NCI-H510A treated with DMSO at 0.1 percent for 48 hours (cell line): ENCODE measurements at places on chromosomes 1 and 21.
A peak's percentile ranks its signal among the peaks of the same experiment; 100 is the strongest.

- no peak for DNase-seq
These were observed 112.8 kb downstream of the DHRS3 start for GRCh38 chr1:12505231-12505630.

DNA sequence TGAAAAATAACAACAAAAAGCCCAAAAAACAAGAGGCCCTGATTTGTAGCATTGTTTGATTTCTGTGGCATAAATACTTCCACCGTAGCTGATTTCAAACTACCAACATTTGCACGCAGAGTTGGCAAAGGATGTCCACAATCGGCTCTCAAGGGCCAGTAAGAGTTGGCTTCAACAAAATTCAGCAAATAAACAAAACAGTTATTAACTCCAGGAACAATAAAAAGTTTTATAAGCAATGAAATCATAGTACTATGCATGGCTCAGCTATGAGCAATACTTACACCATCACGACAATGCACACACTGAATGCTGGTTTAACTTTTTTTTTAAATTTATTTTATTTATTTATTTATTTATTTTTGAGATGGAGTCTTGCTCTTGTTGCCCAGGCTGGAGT is 8.7 kb upstream of the COX20 start:
- DNase-seq = no peak

- no peak for DNase-seq
These were observed 13.5 kb downstream of the ZYG11A start for GRCh38 chr1:52856026-52856425.

- DNase-seq = no peak
These were observed 52.5 kb downstream of the DISC1 start for GRCh38 chr1:231679109-231679508.

DNA sequence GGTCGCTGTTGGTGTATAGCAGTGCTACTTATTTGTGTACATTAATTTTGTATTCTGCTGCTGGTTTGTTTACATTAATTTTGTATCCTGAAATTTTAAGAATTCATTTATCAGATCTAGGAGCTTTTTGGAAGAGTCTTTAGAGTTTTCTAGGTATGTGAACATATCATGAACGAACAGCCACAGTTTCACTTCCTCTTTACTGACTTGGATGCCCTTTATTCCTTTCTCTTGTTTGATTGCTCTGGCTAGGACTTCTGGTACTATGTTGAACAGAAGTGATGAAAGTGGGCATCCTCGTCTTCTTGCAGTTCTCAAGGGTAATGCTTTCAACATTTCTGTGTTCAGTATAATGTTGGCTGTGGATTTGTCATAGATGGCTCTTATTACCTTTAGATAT is 1757.9 kb downstream of the BRINP3 start:
- no peak for DNase-seq

DNA sequence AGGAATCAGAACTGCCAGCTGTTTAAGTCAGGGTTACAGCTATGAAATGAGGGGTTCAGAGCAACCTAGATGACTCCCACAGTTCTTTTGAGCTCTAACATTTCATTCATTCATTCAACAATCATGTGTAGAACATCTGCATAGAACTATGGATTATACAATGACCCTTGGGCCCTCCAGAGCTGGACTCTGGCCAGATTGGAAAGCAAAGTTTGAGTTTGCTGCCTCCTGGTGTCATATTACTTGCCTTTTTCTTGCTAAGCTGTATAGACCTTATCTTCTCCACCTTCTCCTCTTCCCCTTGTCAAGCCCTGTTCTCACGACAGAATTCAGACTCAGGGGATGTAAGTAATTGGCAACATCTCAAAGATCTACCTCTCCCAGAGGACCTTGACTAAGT is 4.0 kb downstream of the CASQ2 start:
- peak; percentile 39 for DNase-seq

DNA sequence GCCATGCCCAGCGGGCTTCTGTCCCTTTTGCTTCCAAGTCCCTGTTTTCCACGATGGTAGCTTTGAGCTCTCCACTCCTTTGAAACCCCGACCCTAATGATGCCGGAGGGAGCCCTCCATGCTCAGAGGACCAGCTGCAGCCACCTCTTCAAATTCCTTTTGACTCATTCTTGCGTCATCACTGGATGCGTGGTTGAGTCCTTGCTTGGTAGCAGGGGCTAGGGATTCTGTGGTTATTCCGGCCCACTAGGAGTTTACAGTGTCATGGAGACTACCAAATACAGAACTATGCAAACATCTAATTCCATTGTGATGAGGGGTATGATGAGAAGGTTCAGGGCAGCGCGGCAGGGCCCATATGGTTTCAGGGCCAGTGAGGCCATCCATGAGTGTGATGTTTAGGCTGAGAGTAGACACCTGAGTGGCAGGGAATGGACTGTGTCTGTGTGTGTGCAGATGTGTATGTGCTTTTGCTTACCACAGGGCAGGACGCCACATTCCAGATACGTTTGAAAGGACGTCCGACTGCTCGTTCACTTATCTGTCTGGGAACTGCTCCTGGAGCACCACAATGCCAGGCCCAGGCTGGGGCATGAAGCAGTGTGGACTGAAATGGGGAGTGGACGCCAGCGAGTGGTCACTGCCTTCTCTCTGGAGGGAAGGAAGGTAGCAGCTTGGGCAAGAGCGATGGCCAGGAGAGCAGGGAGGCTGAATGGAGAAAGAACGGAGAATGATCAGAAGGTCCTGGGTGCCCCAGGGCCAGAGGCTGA is 30.4 kb upstream of the ZBTB21 start:
- DNase-seq = no peak

GRCh38 chr1:35881850-35882273 is 1.1 kb upstream of the AGO1 start:
- no peak for DNase-seq

GRCh38 chr1:230568676-230569075 is 73.6 kb upstream of the COG2 start:
- DNase-seq = no peak

- DNase-seq = no peak
These were observed 108.2 kb upstream of the TMPRSS2 start for GRCh38 chr21:41616031-41616591.

DNA sequence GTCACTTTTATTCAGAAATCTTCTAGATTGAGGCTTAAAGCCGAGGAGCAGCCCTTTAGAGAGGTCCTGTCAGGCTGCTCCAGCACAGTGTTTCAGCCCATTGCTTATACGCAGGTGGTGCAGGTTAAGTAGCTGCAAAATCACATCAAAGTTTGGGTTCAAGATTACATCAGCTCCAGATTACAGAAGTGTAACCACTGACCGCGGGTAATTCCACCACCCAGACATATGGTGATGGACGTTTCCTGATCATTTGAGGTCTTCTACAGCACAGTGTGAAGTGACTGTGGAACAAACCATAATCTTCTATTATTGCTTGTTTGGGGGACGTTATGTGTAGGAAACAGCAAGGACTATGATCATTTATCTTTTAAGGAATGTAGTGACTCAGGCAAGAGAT is 11.8 kb downstream of the C1orf115 start:
- no peak for DNase-seq

DNA sequence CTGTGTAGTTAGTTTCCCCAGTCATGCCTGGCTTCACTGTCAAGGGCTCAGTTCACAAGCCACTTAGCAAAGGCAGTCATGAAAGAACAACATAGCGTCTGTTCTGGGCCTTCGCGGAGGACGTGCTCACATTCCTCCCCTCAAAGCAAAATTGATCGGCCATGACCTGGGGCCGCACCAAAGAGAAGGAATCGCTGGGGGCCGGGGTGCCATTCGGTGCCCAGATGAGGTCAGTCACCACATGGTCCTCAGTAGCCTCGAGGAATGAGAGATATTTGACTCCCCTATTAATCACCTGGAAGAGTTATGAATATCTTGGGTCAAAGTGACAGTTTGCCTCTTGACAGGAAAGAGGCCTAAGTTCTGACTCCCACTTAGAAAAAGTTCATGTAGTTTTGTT is 251.1 kb upstream of the JUN start:
- DNase-seq = peak; percentile 29

DNA sequence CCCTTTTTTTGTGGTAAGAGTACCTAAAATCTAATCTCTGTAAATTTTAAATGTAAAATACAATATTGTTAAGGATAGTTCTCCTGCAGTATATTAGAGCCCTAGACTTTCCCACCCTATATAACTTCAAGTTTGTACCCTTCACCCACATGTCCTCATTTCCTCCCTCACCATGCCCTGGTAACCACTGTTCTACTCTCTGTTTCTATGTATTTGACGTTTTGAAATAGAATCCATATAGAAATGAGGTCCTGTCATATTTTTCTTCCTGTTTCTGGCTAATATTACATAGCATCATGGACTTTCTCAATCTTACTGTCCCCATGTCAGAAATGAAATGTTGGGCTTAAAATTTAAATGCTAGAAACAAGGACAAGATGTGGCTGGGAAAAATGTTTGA is 24.8 kb downstream of the GBP7 start:
- no peak for DNase-seq

DNA sequence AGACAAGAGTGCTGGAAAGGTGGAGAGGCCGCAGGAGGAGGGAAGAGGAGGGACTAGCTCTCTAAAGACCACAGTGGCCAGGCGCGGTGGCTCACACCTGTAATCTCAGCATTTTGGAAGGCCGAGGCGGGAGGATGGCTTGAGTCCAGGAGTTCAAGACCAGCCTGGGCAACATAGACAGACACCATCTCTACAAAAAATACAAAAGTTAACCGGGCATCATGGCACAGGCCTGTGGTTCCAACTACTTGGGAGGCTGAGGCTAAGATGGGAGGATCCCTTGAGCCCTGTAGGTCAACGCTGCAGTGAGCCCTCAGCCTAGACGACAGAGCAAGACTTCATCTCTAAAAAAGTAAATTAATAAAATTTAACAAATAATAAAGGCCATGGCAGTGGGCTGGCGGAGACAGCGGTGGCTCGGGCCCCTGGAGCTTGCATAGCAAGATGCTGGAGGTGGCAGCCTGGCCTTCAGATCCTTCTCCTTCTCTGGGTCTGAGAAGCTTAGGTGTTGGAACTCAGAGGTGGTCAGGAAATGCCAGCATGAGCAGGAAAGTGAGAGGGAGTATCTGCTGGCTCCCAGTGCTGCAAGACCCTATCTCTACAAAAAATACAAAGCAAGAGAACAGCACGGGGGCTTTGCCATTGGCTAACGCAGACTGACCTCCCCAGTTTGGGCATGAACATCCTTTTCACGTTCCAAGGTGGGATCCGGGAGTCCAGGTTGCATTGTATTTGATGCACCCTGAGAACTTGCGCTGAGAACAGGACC is 10.7 kb downstream of the WNT3A start:
- no peak for DNase-seq

DNA sequence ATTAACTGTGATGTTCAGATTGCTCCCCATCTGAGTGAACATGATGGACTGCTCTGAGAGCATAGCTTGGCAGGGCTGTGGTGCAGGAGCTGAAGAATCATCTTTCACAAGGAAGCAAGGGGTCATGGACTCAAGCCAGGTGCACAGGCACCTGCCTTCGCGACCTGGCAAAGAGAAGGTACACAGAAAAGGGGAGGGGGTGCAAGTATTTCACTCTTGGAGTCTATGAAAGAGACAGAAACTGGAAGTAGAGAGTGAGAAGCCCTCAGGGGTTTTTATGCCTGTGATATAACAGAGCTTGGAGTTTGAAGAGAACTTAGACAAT is 232.6 kb upstream of the PLXNA2 start:
- DNase-seq = peak; percentile 79

GRCh38 chr1:180994262-180994661 is 28.4 kb downstream of the STX6 start:
- DNase-seq = peak; percentile 10

- DNase-seq = no peak
These were observed 87.7 kb upstream of the TNFSF4 start for GRCh38 chr1:173294843-173295242.

GRCh38 chr1:54326543-54327385 is 79.4 kb downstream of the SSBP3 start:
- DNase-seq = no peak

DNA sequence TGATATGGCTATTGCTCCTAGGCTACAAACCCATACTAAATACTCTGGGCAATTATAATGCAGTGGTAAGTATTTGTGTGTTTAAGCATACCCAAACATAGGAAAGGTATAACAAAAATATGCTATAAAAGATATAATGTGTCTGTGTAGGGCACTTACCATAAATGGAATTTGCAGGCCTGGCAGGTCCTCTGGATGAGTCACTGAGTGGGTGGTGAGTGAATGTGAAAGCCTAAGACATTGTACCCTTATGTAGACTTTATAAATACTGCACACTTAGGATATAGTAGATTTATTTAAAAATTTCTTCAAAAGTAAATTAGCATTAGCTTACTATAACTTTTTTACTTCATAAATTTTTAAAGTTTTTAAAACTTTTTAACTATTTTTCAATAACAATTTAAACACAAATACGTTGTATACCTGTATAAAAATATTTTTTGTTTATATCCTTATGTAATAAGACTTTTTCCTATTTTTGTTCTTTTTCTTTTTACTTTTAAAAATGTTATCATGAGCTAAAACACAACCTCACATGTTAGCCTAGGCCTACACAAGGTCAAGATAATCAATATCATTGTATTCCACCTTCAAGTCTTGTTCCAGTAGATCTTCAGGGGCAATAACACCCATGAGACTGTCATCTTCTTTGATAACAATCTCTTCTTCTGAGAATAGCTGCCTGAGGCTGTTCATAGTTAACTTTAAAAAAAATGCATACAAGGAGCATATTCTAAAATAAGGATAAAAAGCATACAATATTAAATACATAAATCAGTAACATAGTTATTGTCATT is 306.3 kb upstream of the RGS18 start:
- no peak for DNase-seq

- DNase-seq = no peak
These were observed 20.0 kb downstream of the YIPF1 start for GRCh38 chr1:53869454-53870117.

DNA sequence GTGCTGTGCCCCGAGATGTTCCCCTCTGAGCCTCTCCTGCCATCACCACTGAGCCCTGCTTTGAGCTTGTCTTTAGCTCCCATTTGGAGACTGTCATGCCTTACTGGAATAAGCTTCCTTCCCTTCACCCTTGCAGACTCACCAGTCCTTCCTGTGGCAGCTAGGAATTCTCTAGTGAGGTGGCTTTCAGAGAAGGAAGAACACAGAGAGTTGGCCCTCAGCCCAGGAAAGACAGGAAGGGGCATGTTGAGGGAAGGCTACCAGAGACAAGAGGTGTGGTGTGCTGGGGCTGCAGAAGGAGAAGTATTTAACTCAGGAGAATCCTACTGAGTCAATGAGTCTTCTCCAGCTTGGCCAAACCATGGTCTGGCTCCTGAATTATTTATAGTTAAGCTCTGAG is 76.3 kb downstream of the UCK2 start:
- DNase-seq = no peak

DNA sequence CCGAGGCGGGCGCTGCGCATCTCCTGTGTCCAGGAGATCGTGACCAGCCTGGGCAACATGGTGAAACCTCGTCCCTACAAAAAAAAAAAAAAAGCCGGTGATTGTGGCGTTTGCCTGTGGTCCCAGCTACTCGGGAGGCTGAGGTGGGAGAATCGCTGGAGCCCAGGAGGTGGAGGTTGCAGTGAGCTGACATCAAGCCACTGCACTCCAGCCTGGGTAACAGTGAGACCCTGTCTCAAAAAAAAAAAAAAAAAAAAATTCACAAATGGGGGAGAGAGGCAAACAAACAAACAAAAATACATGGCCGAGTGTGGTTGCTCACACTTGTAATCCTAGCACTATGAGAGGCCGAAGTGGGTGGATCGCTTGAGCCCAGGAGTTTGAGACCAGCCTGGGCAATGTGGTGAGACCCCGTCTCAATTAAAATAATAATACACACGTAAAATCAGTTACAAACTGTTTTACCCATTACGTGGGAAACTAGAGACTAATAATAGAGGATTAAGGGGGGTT is 758 bp downstream of the TATDN3 start:
- DNase-seq = no peak
